AG09309 (cell line): ENCODE measurements at places on chromosomes 12 and 14.

GRCh38 chr12:113314121-113314529 is 20.8 kb downstream of the SLC8B1 start:
- no peak for DNase-seq

DNA sequence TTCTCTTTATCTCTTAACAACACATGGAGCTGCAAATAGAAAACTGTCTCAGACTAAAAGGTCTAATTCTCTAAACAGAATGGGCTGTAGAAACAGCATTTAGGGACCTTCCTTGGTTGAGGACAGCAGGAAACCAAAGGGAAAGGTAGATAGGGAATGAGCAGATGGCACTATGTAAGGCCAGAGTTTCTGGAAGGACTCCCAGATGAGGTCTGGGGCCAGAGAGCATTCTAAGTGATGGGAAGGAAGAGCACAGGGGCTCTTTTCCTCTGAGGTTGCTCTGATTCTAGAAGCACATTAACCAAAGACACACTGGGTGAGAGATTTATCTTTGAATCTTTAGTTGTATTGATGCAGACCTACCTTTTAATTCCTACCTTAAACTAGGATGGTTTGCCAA is 79.4 kb downstream of the TPH2 start:
- no peak for DNase-seq

DNA sequence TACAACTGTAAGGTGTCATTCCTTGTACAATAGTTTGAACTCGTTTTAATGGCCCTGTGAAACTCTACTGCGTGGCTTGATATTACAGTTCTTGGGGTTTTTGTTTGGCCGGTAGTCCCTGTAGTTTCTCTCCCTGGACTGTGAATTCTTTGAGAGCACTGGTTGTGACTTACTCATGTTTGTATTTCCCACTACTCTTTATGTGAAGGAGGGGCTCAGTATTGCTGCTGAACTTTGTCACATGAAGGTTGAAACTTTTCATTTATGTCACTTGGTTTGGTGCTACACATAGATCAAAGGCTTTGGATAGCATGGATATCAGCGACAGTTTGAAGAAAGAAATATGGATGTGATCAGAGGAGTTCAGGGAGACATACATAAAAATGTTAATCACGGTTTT is 1.5 kb upstream of the POU6F1 start:
- DNase-seq: no peak

DNA sequence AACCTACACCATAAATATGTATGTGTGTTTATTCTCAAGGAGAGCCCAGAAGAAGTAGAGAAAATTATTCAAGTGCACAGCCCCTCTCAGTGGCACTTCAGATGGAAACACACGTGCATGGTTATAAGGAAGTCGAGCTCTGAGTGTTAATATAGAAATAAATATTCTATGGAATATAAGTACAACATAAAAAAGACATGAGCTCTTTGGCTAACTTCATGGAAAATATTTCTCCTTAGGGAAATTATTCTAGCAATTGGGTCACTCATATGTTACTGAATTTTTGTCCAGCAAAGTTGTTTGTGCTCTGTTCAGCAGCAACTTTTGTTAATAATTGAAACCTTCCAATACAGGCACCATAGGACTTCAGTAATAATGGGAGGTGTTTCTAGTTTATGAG is 939.0 kb downstream of the LRFN5 start:
- no peak for DNase-seq

- DNase-seq: no peak
These were observed 111.2 kb downstream of the ITPR2 start for GRCh38 chr12:26721800-26722199.

- DNase-seq: no peak
These were observed 292.2 kb upstream of the CRY1 start for GRCh38 chr12:107385509-107385908.

GRCh38 chr12:57055824-57056223 is 5.9 kb upstream of the MYO1A start:
- DNase-seq: no peak

GRCh38 chr14:63896278-63896720 is 43.5 kb downstream of the SYNE2 start:
- peak; percentile 73 for DNase-seq

GRCh38 chr12:56253091-56253490 is 5.1 kb downstream of the ANKRD52 start:
- no peak for DNase-seq

DNA sequence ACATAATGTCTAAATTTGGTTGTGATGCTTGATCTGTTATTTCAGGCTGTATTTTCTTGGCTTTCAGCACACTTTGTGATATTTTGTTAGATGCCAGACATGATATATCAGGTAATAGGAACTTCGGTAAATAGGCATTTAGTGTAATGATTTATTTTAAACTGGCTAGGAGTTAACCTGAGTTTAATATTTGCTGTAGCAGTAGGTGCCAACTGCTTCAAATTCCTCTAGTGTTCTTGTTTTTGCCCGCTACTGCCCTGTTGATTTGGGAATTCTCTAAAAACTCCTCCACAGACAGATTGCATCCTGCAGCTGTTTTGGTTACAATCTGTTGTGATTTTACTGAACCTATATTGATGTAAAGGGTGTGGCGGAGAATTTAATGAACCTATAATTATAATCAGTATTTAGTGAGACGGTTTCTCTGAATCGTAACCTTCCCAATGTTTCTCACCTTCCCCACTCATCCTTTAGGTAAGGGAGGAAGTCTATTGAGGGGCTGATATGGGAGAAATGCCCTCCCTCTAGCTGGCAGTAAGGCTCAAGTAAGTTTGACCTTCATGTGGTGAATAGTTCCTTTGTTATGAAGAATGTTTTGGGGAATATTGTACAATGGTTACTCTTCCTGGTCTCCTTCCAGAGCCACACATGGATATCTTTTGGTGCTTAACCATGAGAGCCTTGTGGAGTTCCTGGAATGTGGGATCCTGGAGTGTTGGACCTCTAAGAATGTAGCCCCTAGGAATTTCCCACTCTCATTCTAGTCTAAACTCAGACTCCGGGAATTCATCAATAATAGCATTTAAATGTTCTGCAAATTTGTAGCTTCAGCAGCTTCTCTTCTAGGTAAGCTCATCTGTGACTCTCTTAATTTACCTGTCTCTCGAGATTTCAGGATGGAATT is 634.1 kb downstream of the FSCB start:
- no peak for DNase-seq

DNA sequence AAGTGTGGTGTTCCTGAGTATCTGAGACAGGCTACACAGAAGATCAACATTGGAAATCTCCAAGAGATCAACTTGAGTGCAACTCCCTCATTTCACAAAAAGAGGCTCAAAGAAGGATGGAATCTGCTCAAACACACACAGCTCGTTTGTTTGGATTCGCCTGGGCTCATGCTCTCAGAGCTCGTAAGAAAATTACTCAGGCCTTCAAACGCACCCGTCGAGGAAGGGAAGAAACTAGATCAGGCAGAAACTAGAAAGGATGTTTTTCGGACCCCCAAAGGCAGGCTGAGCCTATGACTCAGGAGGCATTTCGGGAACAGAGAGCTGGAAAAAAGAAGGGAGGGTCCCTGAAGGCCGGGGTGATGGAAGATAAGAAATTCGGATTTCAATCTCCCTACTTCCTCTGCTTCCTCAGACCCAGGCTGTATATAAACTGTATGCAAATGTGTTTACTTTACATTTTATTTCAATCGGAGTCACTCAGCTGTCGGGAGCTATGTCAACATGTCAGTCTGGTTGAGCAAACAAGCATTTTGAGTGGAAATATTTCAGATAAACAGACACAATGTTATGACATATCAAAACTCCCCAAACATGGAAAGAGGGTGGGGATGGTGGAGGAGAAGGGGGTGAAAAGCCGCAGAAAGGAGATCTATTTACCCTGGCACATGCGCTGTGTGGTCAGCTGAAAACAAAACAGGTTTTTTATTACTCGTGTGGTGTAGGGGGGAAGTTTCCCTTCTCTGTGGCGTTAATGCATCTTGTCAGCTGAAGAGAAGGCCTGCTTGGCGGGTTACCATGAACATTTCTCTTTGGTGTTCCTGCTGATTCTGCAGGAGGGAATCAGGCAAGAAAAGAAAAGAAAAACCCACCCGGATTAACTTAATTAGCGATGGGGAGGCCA is 129.1 kb upstream of the TBX3 start:
- DNase-seq: no peak

DNA sequence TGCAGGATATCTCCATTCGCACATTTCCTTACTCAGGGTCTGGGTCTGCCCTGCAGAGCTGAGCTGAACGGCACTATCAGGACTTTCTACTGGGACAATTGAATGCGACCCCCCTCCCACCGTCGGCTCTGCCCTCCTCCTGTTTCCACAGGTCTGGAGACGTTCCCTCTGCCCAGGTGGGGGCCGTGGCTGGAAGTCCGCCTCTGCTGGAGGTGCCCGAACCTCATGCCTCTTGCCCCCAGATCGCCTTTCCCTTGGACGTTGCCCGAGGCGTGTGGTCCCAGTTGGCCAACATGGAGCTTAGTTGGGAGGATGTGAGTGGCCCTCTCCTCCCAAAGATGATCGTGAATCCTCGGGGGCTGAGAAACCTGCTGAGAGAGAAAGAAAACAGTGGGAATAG is 21.2 kb upstream of the KLC1 start:
- no peak for DNase-seq

- DNase-seq: no peak
These were observed 6.3 kb downstream of the ARHGAP9 start for GRCh38 chr12:57473392-57473791.

DNA sequence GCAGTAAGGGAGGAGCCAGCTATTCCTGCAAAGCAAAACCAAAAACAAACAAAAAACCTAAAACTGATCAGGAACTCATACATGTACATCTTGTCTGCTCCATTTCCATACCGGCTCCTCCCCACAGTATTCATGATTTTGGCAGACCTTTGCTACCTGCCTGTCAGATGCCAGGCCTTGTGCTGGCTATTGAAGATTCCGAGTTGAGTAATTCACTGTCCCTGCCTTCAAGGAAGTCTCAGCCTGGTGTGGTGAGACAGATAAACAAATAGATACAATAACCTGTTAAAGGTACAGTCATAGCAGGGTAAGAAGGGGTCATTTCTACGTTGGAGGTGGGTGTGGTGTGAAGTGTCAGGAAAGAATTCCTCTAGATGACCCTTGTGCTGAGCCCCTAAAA is 42.7 kb downstream of the SUSD6 start:
- DNase-seq: no peak

- no peak for DNase-seq
These were observed 10.7 kb downstream of the DHRS2 start for GRCh38 chr14:23646648-23647549.

GRCh38 chr14:72332871-72333270 is 400.6 kb downstream of the RGS6 start:
- no peak for DNase-seq

DNA sequence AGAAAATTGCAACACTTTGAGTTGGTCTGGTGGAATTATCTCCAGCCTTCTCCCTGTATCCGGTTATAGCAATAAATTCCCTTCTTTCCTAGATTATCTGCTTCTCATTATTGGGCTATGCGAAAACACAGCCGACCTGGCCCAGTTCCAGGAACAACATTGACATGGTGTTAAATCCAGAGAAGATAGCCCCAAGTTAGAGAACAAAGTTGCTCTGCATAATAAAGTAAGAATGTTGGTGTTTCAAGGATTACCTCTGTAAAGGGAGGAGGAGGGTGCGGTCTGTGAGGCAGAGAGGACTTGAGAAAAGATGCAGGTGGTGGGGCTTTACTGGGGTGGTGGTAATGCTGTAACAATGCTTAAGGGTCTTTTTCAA is 12.1 kb downstream of the TCL1A start:
- DNase-seq: no peak

- DNase-seq: no peak
These were observed 207.6 kb upstream of the FOXN3 start for GRCh38 chr14:89624500-89625156.

DNA sequence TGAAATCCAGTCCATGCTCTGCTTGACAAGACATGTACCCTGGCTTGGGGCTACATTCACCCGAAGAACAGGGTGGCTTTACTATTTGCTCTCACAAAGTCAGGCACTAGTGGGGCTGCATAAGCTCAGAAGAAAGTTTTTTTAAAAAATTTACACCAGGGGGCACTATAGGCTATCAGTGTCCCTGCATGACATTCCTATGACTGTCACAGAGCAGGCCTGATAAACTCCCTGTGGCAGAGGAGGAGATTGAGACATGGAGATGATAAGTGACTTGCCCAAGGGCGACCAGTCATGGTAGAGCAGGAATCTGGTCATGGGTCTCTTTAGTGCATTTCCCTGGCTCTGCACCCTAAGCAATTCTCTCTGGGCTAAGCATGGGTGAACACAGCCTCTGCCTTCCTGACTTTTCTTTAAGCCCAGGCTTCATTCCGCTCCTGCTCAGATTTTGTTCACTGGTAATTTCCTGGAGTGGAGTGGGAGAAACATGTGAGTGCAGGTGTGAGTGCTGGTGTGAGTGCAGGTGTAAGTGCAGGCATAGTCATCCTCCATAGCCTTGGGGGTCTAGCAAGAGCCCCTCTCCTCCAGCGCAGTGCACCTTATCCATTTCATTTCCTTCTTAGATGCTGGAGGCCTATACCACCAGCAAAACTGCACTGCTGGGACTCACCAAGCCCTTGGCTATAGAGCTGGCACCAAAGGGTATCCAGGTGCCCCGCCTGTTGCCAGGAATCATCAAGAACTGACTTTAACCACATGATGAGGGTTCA is 91.6 kb downstream of the DHRS2 start:
- DNase-seq: peak; percentile 5

- no peak for DNase-seq
These were observed 6.6 kb upstream of the ACADS start for GRCh38 chr12:120719072-120719471.

DNA sequence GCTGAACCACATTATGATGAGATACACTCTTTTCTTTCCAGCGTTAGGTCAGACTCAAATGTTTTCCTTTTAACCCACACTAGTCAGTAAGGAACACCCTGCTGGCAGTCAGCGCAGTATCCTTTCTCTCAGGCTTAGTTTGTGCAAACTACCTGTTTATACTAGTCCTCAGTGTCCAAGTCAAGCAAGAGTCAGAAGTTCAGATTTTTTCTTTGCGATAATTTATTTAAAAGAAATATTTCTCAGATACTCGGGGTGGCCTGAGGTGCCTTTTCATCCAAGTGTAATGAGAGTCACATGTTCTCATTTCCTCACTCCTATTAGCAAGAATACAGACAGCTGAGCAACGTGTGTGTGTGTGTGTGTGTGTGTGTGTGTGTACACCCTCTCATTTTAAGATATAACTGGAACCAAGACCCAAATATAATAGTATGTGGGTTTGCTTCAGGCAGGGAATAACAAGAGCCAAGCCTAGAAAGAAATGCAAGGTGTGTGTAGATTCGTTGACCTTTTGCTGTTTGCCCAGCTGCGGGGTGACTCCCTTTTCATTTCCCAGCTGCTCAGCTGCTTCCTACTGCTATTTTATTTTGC is 182.7 kb downstream of the KICS2 start:
- no peak for DNase-seq

GRCh38 chr12:69682110-69682755 is 16.9 kb downstream of the BEST3 start:
- DNase-seq: no peak
